Activated CD4-positive, alpha-beta T cell treated with anti-CD3 and anti-CD28 coated beads for 1 hour (primary cell): ENCODE measurements at places on chromosomes 6 and 20.

- no peak for DNase-seq
These were observed 83.2 kb upstream of the EYA2 start for GRCh38 chr20:46811224-46812084.

GRCh38 chr20:47124181-47124717 lies 229.6 kb downstream of the EYA2 start:
- no peak for DNase-seq

DNA sequence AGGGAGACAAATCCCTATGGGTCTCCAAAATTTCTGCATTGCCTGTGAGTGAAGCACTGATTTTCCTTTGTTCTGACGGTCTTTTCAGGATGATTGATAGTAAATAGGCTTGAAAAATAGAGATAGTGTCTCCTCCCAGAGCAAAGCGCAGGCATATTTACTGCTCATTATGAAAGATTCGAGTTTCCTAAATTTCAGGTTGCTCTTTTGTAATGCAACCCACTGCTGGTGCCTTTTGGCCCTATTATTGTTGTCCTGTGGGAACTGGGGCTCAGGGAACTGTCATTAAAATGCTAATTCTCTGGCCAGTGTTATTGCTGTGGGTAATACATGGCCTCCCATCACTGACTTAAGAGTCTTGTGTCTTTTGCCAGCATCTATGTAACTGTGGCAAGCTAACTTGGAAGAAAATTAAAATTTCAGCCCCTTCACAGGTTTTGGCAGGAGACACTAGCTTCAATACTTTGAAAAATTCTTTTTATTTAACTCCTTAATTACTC lies 754.1 kb upstream of the MAP3K7 start:
- no peak for DNase-seq

GRCh38 chr20:36519012-36519719 lies 22.2 kb upstream of the MYL9 start:
- no peak for DNase-seq

DNA sequence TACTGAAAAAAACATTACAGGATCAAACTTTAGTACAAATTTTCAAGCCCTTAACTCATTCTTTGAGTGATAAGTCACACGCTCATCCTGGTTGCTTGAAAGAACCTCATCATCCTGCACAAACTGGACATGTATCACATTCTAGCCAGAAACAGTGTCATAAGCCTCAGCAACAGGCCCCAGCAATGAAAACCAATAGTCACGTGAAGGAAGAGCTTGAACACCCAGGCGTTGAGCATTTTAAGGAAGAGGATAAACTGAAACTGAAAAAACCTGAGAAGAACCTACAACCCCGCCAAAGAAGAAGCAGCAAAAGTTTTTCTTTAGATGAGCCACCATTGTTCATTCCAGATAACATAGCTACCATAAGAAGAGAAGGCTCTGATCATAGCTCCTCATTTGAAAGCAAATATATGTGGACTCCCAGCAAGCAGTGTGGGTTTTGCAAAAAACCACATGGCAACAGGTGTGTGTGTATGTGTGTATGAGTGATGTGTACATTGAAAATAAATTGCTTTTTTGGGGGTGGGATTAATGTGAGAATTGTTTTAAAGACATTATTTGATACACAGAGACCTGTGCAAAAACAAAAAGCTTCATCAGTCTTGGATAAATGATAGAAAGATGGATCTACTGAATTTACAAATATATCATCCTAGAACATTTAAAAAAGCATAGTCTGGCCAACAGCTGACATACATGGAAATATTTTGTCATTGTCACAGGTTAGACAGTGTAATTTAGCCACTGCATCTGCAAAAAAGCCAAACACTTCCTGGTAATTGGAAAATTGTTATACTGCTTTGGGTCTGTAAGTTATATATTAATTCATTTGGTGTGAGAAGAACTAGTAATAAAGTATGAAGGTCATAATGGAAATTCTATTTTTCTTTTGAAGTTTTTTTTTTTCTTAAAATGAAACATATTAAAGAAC lies 50.1 kb downstream of the PHF3 start:
- no peak for DNase-seq

GRCh38 chr20:45452238-45452637 lies 17.3 kb upstream of the WFDC2 start:
- no peak for DNase-seq

DNA sequence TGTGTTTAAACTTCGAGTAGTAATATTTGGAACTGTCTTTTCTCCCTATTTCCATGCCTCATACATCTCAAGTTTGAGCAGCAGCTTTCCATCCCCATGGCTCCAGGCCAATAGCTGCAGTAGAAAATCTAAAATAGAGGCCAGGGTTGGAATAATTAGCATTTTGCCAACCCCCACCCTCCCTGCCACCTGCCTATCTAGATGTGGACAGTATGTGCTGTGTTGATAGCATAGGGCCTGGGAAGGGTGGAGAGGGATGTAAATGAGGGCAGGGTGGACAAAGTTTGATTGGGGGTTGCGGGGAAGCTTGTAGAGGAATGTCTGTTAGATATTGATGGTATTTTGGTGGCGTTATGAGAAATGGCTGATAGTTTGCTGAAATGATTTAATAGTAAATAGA lies 5.6 kb downstream of the TOP1 start:
- no peak for DNase-seq

DNA sequence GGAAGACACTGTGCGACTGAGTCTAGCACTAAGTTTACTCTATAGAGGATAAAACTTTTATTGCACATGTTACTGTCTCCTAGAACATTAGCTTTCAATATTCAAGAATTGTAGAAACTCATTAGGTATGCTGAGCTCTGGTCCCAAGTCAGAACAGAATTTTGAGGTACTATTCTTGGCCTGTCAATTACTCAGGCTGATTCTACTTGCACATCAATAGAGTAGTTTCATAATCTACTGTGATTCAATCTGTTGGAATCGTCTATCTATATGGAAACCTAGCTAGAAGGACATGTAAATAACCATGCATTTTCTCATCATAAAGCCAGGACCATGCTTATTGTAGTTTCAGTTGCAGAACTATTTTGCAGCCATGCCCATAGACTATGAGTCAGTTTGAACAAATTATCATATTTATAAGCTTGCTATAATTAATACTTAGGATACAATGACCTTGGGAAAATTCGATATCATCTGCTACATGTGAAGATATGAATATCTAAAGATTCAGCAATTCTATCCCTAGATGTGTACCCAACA lies 41.6 kb downstream of the FLRT3 start:
- no peak for DNase-seq

GRCh38 chr6:149471801-149472200 lies 13.0 kb downstream of the ZC3H12D start:
- no peak for DNase-seq

GRCh38 chr6:165821754-165822153 lies 158.7 kb upstream of the PDE10A start:
- no peak for DNase-seq

DNA sequence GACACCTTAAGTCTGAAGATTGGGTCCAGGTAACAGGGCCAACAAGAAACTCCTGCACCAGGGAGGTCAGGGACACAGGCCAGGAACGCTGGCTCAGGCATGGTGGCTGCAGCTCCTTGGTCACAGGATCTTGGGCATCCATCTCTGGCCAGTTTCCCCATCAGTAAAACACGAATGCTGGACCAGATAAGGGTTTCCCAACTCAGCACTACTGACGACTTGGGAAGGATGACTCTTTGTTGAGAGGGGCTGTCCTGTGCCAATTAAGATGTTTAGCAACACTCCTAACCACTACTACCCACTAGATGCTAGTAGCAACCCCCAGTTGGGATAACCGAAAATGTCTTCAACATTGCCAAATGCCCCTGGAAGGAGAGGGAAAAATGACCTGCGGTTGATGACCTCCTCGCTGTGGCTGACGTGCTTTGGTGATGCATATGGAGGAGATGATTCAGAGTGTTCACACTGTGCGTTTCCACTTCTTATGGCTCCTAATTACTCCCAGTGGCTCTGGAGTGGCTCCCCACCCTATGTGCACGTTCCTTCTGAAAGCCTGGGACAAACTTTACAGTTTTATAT lies 261.9 kb downstream of the CDH26 start:
- no peak for DNase-seq

GRCh38 chr6:105452376-105452775 lies 49.5 kb upstream of the PREP start:
- no peak for DNase-seq

DNA sequence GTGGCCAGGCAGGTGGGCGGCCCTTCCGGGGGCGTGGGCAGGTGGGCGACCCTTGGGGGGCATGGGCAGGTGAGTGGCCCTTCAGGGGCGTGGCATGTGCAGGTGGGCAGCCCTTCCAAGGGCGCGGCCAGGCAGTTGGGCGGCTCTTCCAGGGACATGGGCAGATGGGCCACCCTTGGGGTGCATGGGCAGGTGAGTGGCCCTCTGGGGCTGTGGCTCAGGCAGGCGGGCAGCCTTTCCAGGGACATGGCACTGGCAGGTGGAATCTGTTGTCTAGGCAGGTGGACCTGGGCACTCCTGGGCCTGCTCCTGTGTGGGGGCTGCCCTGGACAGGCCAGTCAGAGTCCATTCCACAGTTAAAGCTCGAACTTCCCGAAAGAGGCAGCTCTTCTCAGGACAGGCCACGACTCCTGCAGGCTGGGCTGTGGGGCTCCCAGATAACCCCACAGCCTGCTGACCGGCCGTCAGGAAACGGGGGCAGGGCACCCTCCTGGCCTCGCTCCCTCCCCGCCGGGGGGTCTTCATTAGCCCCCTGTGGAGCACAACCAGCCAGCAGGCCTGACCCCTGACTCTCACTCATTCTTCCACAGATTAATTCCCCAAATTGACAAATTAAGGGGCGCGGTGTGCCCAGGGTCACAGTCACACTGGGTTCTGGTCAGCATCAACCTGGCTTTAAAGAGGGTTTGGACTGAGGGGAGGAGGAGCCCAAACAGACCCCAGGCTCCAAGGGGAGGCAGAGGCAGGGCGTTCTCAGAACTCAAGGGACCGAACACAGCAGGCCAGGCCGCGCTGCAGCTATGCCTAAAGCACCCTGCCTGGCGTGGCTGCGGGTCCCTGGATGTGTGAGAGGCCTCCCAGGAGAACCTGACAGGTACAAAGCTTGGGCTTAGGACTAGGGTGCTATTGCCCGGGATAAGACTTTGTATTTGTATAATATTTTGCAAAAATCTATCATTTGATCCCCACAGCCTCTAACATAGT lies 130.0 kb downstream of the DLL1 start:
- DNase-seq, result no peak

- peak; percentile 29 for DNase-seq
These were observed at the start of gene ITPA for GRCh38 chr20:3209257-3209945. ITPA (plus strand) TSS chr20:3209498; CDS start chr20:3209552, 54 bp downstream.

GRCh38 chr6:29490055-29490454 lies 2.3 kb upstream of the MAS1L start:
- no peak for DNase-seq

DNA sequence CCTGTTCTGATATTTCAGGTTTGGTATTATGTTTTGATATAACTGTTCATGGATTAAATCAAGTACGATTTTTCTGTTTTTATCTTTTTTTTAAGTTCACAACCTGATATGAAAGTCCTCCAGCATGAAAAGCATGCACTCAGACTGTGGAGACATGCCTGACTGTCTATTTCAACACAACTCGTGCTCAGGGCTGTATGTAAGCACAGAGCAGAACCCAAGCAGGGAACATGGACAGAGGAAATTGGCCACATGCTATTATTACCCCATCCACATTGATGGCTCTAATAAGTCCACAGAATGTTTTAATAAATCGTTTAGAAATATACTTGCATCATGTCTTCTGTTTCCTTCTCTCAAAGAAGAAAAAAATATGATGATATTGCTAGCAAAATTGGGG lies 730.4 kb downstream of the C6orf118 start:
- no peak for DNase-seq

GRCh38 chr6:16229700-16230099 lies 8.7 kb upstream of the GMPR start:
- DNase-seq, result no peak

DNA sequence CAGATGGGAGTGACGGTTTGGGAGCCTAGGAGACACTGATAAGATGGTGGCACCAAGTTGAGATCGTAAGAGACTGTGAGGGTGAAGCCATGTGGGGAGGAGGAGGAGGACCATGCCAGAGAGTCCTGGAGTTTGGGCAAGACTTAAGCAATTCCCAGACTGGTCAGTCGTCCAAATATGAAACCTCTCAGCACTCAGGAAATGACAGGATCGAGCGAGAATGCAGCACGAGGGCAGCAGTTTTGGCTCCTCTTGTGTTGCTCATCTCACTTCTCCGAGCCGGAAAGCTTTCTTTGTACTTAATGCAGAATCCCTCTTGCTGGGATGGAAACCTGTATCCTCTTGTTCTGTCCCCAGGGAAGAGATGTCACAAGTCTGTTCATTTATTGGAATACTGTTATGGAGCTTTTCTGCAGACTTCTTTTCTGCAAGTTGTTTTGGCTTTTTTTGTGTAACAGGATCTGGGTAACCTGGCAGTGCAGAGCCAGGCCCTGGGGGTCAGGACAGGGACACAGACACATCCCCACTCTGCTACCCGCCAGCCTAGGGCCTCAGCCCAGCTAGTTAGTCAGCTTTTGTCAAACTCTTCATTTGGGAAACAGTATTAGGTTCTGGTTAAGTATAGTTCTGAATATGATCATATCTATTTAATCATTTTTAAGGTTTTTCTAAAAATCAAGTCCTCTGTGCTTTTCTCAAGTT lies 34.3 kb downstream of the FNDC1 start:
- DNase-seq, result no peak

GRCh38 chr6:166670894-166671293 lies 43.8 kb upstream of the RPS6KA2 start:
- no peak for DNase-seq

GRCh38 chr20:34084227-34084923 lies 27.7 kb downstream of the EIF2S2 start:
- no peak for DNase-seq

- DNase-seq, result no peak
These were observed 480.7 kb downstream of the RFPL4B start for GRCh38 chr6:112827793-112828192.

DNA sequence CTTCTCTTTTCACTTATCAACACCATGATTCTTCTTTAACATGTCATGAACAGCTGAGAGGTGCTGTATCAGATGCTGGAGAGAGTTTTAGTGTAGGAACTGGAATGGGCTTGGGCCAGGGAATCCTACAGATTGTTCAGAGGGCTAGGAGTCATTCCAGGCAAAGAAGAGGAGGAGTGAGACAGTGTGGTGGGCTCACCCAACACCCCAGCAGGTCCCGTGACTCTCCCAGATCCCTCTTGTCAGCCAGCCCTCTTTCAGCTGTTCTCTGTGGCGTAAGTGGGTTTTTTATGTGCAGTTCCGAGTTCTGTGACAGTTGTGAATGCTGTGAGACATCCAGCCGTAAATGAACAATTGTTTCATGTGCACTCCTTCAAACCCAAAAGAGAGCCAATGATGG lies 31.4 kb upstream of the CEP162 start:
- DNase-seq, result no peak

- DNase-seq, result no peak
These were observed 90.5 kb upstream of the VGLL2 start for GRCh38 chr6:117174835-117175360.

DNA sequence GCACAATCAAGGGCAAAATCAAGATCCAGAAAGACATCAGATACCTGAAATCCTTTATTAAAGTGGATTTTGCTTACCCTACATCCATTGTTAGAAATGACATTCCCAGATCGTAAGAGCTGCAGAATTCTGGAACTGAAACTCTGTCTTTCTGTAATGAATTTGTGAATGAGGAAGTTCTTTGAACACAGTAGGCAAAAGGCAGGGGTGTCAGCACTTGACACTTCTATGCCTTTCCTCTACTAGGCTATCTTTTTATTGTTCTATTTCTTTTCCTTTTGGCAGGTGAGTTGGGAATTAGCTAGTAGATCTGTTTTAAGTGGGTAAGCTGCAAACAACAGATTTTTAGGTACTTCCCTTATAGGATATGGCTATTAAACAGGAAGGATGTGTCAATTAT lies 126.3 kb downstream of the CARMIL1 start:
- no peak for DNase-seq
